ENCODE measurements at places on chromosomes 7 and 10.
A peak's percentile ranks its signal among the peaks of the same experiment; 100 is the strongest.

GRCh38 chr7:138842111-138842510 lies 44.1 kb upstream of the ATP6V0A4 start:
- DNase-seq: peak; percentile 37

DNA sequence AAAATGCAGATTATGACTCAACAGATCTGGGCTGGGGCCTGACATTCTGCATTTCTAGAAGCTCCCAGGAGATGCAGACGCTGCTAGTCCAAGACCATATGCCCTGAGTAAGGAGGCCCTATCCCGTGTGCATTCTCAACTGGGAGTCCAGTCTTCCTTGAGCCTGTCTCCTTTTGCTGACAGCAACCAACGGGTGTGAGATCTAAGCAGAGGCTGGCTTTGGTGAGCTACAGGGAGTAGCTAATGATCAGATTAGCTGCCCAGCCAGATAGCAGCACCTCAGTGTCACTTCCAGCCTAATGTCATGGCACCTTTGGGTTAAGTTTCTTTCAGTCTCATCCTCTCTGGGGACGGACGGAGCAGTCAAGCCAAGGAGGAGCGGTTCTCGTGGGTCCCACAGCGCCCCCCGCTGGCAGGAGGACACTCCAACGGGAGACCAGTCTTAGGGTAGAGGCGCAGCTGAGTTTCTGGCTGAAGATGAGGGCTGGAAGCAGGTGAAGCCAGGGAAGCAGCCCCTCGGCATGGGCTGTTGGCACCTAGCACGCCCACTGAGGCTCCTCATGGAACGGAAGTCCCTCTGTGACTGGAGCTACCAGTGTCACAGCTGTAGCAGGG lies 154.0 kb downstream of the CCDC3 start:
- no peak for DNase-seq

DNA sequence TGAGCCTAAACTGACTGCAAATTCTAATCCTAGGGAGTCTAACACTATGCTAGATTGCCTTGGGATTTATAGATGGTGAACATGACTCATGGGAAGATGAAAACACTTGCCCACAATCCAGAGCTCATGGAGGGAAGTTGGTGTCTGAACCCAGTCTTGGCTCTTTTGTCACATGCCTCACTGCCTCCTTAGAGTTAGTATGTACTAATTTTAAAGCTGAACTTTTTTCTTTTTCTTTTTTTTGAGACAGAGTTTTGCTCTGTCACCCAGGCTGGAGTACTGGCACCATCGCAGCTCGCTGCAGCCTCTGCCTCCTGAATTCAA lies 14.4 kb downstream of the MRPL32 start:
- DNase-seq: no peak

- no peak for DNase-seq
These were observed 49.9 kb downstream of the COA1 start for GRCh38 chr7:43679210-43680068.

GRCh38 chr7:37532636-37533035 lies 84.0 kb upstream of the ELMO1 start:
- no peak for DNase-seq

DNA sequence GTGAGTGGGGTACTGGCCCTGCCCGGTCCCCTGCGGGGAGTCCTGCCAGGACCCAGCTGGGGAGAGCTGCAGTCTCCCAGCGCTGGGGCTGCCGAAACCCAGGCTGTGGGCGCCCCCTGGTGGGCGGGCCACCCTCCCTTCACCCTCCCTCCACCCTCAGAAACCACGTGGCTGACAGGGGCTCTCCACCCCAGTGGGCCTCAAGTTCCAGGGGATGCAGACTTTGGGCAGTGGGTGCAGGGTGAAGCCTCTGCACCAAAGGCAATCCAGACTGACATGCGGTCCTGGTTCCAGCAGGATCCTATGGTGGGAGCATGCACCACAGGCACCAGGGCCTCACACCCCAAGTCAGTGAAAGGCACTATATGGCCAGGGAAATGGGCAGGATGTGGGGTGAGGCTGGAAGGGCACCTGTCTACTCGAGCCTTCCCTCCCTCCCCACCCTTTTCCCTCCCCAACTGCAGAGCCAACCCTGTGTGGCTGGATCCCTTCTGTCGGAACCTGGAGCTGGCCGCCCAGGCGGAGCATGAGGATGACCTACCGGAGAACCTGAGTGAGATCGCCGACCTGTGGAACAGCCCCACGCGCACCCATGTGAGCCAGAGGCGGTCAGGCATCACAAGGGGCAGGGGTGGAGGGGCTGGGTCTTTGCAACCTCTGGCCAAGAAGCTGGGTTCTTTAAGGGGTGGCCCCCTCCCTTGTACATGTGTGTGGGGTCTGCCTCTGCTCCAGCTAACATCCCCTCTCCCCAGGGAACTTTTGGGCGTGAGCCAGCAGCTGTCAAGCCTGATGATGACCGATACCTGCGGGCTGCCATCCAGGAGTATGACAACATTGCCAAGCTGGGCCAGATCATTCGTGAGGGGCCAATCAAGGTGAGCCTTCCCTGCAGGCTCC lies 38.8 kb downstream of the PSAP start:
- peak; percentile 60 for DNase-seq

DNA sequence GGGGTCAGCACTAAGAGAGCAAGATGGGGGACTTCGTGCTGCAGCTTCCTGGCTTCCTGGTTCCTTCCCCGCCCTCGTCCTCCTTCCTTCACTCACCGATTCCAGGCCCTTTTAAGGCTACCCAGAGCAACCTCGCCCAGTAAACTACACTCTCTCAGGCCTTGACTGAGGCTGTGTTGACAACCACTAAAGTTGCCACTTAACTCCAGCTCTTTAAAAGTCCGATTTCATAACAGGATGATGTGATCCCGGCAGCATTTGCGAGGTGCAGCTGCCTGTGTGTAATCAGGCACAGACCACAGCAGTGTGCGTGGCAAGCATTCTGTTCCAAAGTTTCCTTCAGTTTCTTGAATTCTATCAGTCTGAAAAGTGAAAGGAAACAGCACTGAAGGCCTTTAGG lies 110.6 kb downstream of the RAB11FIP2 start:
- DNase-seq: no peak

- DNase-seq: no peak
These were observed 108.3 kb upstream of the HDAC9 start for GRCh38 chr7:18387191-18387735.

GRCh38 chr7:70544016-70544415 lies 587.9 kb upstream of the GALNT17 start:
- DNase-seq: no peak

DNA sequence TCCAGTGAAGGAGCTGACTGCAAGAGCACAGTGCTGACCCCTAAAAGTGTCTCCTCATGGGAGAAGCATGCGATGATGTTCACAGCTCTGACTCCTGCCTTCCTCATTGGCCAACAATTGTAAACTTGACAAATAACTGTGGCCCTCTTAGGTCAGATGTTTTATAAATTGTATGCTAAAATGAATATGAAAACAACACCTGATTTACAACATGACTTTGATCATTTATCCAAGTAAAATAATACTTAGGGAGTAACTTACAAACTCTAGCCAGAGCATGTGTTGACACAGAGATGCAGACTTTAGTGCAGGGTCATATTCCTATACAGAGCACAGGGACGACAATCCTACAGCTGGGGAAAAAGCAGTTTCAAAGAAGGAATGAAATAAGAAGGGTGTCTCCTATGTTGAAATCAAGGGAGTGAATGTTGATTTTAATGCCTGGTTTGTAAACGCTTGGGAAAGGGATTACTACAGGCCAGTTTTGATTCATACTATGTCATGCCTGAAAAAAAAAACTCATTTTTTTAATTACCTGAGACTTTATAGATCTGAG lies 391.4 kb upstream of the AKR1E2 start:
- DNase-seq: no peak

DNA sequence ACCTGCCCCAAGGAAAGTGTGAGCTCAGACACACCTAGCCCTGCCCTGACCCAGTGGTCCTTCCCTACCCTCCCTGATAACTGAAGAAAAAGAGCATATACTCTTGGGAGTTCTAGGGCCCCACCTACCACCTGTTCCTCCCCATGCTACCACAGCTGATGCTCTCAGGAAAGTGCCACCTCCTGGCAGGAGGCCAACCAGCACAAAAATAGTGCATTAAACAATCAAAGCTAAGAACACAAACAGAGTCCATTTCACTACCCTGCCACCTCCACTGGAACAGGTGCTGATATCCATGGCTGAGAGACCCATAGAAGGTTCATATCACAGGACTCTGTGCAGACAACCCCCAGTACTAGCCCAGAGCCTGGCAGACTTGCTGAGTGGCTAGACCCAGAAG lies 288.6 kb upstream of the PHF14 start:
- DNase-seq: no peak

GRCh38 chr7:36021367-36021766 lies 131.7 kb upstream of the EEPD1 start:
- DNase-seq: peak; percentile 53

DNA sequence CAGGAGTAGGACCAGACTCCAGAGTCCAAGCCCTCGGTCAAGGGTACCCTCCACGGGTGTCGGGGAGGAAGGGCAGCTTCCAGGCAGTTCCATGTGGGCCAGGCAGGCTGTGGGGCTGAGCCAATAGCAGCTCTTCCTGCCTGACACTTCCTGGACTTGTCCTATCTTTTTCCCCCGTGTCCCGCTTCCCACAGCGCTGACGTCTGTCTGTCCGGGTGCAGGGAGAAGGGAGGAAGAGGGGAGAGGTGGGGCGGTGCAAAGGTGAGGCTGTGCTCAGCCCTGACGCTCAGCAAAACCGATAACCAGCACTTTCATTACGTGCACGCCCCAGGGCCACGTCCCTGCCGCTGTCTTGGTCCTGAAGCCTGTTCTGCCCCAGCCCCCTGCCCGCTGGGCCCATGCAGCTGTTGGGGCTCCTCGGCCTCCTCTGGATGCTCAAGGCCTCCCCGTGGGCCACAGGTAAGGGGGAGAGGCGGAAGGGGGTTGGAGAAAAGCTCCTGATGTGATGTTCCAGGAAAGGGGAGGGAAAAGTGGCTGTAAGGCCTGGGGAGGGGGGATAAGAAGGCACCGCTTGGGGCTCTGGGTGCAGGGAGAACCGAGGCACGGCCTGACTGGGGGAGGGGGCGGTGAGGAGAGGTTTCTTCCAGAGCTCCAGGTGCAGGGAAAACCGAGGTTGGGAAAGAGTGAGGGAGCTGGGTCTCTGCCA lies at the start of gene MUC3A:
MUC3A (plus strand) TSS at position 308 of the 706 bp plus-strand sequence; CDS start at position 399, 91 bp downstream.
- DNase-seq: no peak

GRCh38 chr7:3981281-3981680 lies 680.2 kb downstream of the SDK1 start:
- DNase-seq: no peak

DNA sequence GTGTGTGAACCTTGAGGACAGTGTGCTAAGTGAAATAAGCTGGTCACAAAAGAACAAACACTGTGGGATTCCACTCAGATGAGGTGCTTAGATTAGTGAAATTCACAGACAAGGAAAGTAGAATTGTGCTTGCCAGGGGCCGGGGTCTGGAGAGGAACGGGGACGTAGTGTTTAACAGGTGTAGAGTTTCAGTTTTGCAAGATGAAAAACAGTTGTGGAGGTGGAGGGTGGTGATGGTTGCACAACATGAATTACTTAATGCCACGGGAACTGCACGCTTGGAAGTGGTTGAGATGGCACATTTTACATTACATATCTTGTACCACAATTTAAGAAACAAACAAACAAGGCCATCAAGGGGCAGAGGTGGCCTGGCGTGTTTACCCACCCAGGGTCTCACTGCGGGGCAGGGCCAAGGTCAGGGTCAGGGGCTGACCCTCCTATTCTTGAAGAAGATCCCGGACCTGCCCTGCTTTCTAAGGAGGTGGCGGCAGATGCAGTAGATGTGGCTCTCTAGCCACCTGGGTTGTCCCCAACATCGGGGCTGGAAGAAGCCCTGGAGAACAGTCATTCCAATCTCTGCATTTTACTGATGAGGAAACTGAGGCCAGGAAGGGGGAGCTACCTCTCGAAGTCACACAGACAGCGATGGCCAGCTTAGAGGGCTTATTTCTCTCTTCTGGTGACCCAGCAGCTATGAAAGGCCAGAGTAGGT lies 91.5 kb upstream of the LRRC4 start:
- DNase-seq: no peak

DNA sequence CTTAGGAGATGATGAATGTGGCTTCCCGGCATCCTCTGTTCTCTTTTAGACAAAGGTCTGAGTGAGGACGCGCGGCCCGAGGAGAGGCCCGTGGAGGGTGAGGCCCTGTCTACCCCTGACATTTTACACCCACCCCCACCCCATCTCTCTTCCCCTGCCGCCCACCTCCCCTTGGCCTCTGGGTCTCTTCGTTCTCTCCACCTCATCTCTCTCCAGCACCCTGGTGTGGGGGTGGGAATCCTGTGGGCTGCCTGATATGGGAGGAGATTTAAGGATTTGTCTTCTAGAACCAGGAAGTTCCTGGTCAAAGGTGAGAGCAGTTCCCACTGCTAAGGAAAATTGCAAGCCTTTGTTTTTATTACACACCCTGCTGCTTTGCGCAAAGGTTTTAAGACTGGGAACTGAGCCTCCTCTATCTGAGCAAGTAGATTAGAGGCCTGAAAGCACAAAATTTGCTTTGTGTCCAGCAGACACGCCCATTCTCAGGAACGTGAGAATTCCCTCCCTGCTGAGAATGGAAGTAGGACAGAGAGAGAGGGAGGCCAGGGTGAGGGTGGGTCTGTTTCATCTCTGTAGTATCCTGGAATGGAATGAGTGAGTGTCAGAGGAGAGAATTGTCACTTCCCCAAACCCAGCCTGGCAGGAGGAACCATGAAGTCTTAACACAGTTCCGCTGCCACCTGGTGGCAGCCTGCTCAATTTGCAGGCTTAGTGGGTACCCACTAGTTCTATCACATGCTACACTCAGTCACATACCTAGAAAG lies 91.2 kb downstream of the GTF2IRD1 start:
- DNase-seq: peak; percentile 79

DNA sequence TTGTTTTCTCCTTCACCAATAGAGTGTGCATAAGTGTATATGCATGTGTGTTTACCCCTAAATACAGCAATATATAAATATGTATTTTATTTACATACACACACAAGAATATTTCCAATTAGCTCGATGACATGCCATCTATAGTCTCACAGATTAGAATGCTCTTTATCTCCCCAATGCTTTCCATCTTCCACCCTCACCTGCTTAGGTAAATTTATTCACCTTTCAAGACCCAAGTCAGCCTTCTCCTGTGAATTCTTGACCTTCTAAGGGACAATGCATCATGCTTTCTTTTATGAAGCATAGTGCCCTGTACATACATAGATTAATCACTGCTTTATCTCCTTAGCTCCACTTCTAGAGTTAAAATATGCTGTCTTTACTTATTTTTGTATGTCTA lies 49.7 kb downstream of the SEMA3A start:
- no peak for DNase-seq

- no peak for DNase-seq
These were observed 286.8 kb downstream of the RPS24 start for GRCh38 chr10:78320506-78320905.
